Daoy (cell line): ENCODE measurements at places on chromosomes 5 and 9.

DNA sequence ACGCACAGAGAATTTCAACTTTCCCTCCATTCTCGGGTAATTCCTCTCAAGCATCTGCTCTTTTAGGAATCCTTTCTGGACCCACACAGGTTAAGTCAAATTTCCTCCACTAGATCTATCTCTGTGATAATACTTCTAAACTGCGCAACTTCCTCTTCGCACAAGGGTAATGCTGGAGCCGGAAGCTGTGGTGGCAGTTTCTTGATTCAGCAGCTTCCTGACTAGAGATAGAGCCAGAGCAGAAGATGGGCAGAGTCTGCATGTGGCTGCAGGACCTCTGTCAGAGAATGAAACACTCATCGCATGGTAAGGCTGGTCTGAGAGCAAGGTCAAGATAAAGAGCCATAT is 11.1 kb upstream of the CDC42SE2 start:
- no peak for DNase-seq

DNA sequence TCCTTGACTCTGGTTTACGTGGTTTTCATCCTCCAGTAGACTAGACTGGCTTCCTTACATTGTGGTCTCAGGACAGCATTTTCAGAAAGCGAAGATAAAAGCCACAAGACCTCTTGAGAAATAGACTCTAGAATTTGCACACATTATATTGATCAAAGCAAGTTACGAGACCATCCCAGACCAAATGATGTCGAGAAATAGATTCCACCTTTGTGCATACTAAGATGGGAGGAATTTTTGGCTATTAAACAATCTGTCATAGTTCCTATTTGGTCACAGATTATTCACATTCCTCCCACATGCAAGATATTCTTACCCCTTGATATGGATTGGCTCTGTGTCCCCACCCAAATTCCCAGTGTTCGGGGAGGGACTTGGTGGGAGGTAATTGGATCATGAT is 65.6 kb downstream of the TEX10 start:
- no peak for DNase-seq

GRCh38 chr9:79446523-79447307 is 125.0 kb upstream of the TLE4 start:
- no peak for DNase-seq

DNA sequence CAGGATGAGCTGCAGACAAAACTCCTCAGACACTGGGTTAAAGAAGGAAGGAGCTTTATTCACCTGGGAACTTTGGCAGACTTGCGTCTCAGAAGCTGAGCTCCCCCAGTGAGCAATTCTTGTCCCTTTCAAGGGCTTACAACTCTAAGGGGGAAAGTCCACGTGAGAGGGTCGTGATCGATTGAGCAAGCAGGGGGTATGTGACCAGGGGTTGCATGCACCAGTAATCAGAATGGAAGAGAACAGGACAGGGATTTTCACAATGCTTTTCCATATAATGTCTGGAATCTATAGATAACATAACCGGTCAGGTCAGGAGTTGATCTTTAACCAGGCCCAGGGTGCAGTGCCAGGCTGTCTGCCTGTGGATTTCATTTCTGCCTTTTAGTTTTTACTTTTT is 202.8 kb upstream of the MRPS30 start:
- DNase-seq, result no peak

DNA sequence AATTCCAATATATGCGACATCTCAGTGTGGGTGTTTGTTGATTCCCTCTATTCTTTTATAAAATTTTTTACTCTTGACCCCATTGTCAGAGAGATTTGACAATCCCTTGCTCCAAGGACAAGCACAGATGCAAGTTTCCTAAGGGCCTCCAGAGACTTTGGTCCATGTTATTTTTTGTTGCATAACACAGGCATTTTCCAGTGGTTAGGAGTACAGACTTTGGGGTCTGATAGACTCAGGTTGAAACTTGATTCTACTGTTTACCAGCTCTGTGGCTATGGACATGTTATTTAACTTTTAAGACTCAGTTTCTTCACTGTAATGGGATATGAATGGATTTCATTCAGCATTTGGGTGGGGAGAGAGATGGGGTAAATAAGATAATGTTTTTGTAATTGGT is 361.3 kb downstream of the ENC1 start:
- no peak for DNase-seq

DNA sequence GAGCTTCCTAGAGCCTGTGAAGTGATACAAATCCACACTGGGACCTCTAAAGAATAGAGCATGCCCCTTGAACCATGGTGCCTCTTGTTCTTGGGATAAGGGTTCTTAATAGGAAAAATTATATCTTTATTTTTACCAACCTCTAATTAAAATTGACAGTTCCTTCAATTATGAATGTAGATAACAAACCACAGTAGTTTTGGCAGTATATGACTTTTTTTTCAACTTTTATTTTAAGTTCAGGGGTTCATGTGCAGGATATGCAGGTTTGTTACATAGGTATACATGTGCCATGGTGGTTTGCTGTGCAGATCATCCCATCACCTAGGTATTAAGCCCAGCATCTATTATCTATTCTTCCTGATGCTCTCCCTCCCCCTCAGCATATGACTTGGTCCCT is 974 bp downstream of the HEMGN start:
- DNase-seq, result no peak

GRCh38 chr9:4985386-4986266 is 554 bp downstream of the JAK2 start:
- DNase-seq, result peak; percentile 77

- DNase-seq, result no peak
Measured at GRCh38 chr5:77449277-77449676, 42.8 kb downstream of the WDR41 start.
